Lung microvascular endothelial cell (primary cell): ENCODE measurements at places on chromosomes 3 and 15. TPM values are rescaled to one million over a fixed set of nuclear protein-coding genes. Genes with fewer than 3 reads are reported as not detected.

The TAGLN3 gene
- not detected in 2 replicates for total RNA-seq

The ITPKA gene
- 0.20 and 0.65 TPM in 2 replicates for total RNA-seq

The TNFAIP8L3 gene
- total RNA-seq = 69.1 and 112 TPM in 2 replicates

The GOLGA8H gene
- total RNA-seq = 0.20 and 0.87 TPM in 2 replicates

The STX19 gene
- not detected in 2 replicates for total RNA-seq

The ESYT3 gene
- not detected in 2 replicates for total RNA-seq

The NAALADL2 gene
- under 0.01 and 0.20 TPM in 2 replicates for total RNA-seq

The GOLGA6L7 gene
- not detected in 2 replicates for total RNA-seq

The PPP4R2 gene
- 41.6 and 57.7 TPM in 2 replicates for total RNA-seq

The OR5K2 gene
- not detected in 2 replicates for total RNA-seq

The DHFR2 gene
- 1.5 and 2.4 TPM in 2 replicates for total RNA-seq

The DNAJA4 gene
- 1.1 and 1.6 TPM in 2 replicates for total RNA-seq

The SNTN gene
- total RNA-seq = not detected in 2 replicates

The GOLIM4 gene
- total RNA-seq = 19.8 and 26.4 TPM in 2 replicates

The GRK7 gene
- total RNA-seq = not detected in 2 replicates

The GRIP2 gene
- total RNA-seq = not detected in 2 replicates

The SLC6A1 gene
- under 0.01 TPM in 1 of 2 replicates, not detected in the other for total RNA-seq

The FBXO40 gene
- total RNA-seq = under 0.01 TPM in 1 of 2 replicates, not detected in the other

The SUMF1 gene
- 41.0 and 42.5 TPM in 2 replicates for total RNA-seq

The ZNF502 gene
- 2.0 and 2.6 TPM in 2 replicates for total RNA-seq

The SMCO1 gene
- not detected in 2 replicates for total RNA-seq

The GPR62 gene
- total RNA-seq = not detected in 2 replicates

The SIN3A gene
- 18.3 and 22.0 TPM in 2 replicates for total RNA-seq

The MITF gene
- total RNA-seq = 1.5 and 4.4 TPM in 2 replicates

The NMB gene
- total RNA-seq = 4.4 and 4.6 TPM in 2 replicates

The TXNRD3 gene
- 6.3 and 6.8 TPM in 2 replicates for total RNA-seq

The TADA3 gene
- 19.0 and 25.4 TPM in 2 replicates for total RNA-seq

The SERINC4 gene
- total RNA-seq = not detected in 2 replicates

The STXBP5L gene
- total RNA-seq = not detected in 2 replicates

The TSPAN3 gene
- total RNA-seq = 164 and 170 TPM in 2 replicates

The EOMES gene
- not detected in 2 replicates for total RNA-seq

The IQCF5 gene
- not detected in 2 replicates for total RNA-seq

The RLBP1 gene
- not detected in 2 replicates for total RNA-seq

The SOX2 gene
- under 0.01 TPM in 1 of 2 replicates, not detected in the other for total RNA-seq

The MYZAP gene
- 49.7 and 86.3 TPM in 2 replicates for total RNA-seq

The LYZL4 gene
- total RNA-seq = not detected in 2 replicates

The HCLS1 gene
- 9.7 and 24.0 TPM in 2 replicates for total RNA-seq

The CA12 gene
- 0.22 and 0.40 TPM in 2 replicates for total RNA-seq
